ENCODE measurements at places on chromosomes 5 and 9.

GRCh38 chr9:107732781-107733522 lies 243.4 kb upstream of the KLF4 start:
- DNase-seq = no peak

DNA sequence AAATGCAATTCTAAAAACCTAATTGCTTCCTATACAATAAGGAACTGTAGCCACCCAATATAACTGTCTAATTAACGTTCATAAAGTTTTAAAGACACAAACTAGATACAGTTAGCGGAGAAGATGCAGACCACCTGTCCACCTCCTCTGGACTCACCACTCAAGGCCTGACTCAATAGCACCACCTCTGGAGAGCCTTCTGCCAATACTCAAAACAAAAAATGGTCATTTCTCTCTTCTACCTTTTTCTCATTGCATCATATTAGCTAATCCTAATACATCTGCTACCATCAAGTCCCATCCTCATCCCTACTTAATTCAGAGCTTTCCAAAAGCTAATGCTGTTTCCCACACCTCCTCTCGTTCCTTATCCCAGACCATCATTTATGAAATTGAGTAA lies 159.9 kb downstream of the MLLT3 start:
- no peak for DNase-seq

- DNase-seq = no peak
Observed at GRCh38 chr9:33309903-33310302, 19.6 kb downstream of the NFX1 start.

- DNase-seq = no peak
Observed at GRCh38 chr5:34916518-34916917, 1.0 kb downstream of the BRIX1 start.

- DNase-seq = no peak
Observed at GRCh38 chr5:129652349-129653056, 95.4 kb upstream of the MINAR2 start.

DNA sequence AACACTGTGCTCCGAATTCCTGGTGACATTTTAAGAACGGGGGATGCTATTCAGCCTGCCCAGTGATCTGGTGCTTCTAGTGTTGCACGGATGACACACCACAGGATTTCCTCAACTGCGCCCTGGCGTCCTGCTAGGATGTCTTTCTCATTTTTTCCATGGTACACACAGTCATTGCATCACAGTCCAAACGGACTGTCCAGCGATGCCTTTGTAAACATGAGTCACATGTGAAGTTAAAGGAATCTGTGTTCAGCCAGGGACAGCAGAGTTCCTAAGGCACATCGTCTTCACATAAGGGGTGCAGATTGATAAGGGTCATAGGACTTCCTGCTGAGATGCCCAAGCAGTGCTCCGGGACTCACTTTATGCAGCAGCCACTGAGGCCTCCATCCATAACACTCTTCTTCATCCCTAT lies 9.3 kb upstream of the PTPN3 start:
- DNase-seq = no peak

DNA sequence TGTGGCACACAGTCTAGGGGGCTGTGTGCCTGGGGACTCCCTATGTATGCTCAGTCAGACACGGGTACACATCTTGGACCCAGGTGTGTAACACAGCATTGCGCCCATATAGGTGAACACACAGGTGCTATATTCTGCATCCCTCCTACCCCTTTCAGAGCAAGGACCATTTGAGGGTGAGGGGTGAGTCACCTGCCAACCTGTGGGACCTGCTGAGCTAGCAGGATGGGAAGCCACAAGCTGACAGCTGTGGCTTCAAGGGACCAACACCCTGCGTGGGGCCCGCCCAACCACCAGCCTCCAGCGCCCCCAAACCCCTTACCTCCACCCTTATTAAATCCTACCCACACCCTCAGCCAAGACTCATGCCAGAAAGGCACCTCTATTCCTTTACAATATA lies 14.6 kb upstream of the AQP7 start:
- DNase-seq = no peak

DNA sequence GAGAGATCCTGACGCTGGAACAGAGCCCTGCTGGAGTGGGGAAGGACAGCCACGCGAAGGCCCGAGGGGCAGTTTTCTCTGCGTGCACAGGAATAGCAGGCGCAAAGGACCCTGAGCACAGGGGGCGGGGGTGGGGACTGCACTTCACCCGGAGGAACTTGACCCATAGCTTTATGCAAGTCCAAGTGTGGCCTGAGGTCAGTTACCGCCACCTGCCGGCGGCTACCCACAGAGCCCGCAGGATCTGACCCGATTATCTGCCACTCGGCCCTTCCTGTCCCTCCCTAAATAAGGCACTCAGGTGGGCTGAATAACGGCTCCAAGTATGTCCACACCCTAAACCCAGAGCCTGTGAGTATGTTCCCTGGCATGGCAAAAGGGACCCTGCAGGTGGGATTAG lies 65.4 kb upstream of the FCN1 start:
- DNase-seq = peak; percentile 28

DNA sequence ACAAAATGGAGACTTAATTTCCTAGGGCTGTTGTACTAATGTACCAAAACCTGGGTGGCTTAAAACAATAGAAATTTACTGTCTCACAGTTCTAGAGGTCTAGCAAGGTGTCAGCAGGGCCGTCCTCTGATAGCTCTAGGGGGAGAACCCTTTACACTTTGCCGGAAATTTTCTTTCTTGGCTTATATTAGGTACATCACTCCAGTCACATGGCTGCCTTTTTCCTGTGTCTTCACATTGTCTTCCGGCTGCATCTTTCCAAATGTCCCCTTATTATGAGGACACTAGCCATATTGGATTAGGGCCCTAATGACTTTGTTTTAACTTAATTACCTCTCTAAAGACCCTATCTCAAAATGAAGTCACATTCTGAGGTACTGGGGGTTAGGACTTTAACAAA lies 5.8 kb downstream of the UHRF2 start:
- no peak for DNase-seq

DNA sequence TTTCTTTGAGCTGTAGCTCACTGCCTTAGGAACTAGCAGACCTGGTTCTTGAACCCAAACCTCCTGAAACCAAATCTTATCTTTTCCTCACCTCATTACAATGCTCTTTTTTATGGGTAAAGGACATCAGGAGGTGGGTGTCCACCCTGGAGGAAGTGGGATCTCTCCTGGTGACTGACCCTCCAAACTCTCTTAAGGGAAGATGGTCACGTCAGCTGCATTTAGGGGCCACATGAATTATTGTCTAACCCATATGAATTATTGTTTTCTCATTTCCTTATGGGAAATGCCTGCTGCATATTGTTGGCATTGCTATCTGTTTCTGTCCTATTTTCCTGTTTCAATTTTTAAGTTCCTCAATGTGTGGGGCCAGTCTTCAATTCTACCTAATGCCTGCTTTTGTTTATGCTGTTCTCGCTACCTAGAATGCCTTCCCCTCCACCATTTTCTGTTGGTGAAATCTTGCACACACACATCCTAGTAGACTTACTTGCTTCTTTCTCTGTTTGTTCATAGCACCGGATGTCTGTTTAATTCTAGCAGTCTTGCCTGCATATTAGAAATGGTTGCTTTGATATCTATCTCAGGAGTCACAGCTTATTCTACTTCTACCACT lies 22.0 kb upstream of the SPINK1 start:
- DNase-seq = no peak

- no peak for DNase-seq
Observed at GRCh38 chr9:79371948-79372555, 199.7 kb upstream of the TLE4 start.

DNA sequence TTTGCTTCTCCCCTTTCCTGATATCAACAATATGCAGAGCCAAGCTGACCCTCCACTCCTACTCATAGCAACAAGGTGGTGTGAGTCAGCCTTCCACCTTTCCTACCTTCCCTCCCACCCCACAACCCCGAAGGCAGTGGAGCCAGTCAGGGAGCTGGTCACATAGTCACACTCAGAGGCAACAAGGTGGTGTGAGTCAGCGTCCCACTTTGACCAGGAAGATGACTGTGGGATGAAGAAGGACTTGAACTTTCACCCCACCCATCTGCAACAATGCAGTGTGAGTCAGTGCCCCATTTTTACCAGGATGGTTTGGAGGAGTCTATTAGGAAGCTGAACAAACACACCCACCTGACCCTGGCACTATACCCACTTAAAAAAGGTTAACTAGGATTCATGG lies 30.1 kb upstream of the ZNF782 start:
- no peak for DNase-seq

GRCh38 chr9:90365666-90366065 lies 277.0 kb downstream of the DIRAS2 start:
- no peak for DNase-seq

DNA sequence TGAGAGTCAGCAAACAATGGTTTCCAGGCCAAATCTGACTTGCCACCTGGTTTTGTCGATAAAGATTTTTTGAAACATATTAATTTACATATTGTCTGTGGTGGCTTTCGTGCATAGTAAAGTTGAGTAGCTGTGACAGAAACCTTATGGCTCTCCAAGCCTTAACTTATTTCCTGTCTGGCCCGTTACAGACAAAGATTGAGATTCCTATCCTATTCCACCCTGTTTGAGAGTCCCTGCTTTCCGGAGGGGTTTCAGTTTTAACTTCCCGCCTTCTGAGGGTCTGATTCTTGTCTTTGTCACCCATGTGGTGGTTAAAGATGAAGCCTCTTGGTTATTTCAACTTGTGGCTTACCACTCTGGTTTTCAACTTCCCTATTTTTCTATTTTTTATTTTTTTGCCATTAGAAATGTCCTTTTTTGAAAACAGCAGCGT lies 11.4 kb downstream of the OTULIN start:
- peak; percentile 76 for DNase-seq

DNA sequence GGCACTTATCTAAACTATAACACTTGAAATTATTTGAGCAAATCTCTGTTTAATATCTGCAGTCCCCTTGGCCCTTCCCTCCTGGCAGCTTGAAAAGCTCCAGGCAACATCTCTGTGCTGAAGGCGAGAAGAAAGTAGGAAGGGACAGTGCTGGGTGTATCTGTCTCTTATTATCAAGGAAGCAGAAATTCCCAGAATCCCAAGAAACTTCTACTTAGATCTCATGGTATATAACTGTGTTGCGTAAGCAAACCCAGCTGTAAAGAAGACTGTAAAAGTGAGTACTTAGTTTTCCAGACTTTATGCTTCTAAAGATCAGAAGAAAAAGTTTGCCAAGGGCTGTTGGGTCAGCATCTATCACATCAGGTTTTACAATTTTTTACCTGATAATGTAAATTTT lies 1869.8 kb downstream of the MAT2B start:
- no peak for DNase-seq

- no peak for DNase-seq
Observed at GRCh38 chr9:27202056-27202455, 93.0 kb downstream of the TEK start.

DNA sequence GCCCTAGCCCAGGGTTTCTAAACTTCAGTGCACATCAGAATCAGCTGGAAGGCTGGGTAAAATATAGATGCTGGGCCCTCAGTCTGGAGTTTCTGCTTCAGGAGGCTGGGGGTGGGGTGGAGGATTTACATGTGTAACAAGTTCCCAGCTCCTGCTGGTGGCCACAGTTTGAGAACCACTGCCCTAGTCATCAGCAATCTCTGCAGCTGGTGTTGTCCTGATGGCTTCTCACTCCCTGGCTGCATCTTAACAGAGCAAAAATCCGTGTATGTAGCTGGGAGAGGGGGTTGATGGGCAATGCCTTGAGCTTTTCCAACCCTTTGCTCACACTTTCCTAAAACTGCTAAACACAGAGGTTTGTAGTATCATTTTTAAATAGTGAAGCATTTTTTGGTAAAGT lies 186.0 kb upstream of the KLF9 start:
- DNase-seq = no peak

DNA sequence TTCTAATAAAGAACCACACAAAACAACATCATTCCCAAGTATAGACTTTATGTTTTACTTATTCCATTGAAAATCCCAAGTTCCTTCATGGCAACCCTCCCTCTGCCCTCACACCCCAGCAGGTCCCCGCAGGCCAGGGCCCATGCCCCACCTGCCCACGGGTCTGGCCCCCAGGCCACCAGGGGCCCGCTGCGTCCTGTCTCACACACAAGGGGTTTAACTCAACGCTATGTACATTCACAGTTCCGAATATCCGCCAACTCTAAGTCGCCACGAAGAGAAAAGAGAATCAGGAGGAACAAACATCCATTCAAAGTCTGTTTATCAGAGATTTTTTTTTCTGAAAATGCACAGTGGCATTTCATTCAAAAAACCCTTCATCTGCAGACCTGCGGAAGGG lies 16.2 kb upstream of the SLC6A3 start:
- DNase-seq = no peak

GRCh38 chr9:88628811-88629210 lies 93.8 kb downstream of the NXNL2 start:
- no peak for DNase-seq

- DNase-seq = peak; percentile 16
Observed at GRCh38 chr9:121707477-121708424, 56.3 kb downstream of the DAB2IP start.

DNA sequence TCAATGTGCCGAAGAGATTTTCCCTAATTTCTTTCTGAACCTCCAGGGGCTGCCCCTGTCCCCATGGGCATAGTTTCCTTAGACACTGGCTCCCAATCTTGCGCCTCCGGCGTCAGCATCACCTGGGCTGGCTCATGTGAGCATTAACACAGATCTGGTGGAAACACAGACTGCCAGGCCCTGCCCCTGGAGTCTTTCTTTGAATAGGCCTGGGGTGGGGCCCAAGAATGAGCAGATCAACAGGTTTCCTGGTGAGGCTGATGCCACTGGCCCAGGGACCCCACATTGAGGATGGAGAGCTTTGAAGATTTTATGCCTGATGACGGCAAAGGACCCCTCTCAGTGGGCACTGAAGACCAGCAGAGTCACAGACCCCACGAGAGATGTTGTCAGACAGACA lies 60.8 kb downstream of the ANKRD33B start:
- DNase-seq = no peak

GRCh38 chr5:90581956-90582355 lies 23.4 kb downstream of the ADGRV1 start:
- no peak for DNase-seq

DNA sequence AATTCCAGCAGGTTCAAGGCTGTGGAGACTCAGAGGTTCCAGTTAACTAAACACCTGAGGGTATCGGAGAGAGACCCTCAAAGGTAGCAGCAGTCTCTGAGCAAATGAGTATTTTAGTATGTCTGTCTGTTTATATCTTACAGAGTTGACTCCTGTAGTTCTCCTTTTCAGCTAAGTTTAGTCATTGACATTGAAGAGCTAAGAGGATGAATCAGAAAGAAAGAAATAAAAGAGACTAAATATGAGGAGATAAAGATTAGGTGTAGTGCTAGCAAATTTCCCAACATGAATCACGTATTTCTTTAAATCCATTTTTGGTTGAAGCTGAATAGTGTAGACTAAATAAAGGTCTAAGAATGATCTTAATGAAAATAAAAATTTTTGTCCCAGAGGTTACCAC lies 474.0 kb upstream of the RGMB start:
- DNase-seq = no peak

GRCh38 chr5:123814801-123815470 lies 303.0 kb downstream of the CSNK1G3 start:
- no peak for DNase-seq

- DNase-seq = no peak
Observed at GRCh38 chr5:3006961-3007551, 255.6 kb upstream of the IRX2 start.

DNA sequence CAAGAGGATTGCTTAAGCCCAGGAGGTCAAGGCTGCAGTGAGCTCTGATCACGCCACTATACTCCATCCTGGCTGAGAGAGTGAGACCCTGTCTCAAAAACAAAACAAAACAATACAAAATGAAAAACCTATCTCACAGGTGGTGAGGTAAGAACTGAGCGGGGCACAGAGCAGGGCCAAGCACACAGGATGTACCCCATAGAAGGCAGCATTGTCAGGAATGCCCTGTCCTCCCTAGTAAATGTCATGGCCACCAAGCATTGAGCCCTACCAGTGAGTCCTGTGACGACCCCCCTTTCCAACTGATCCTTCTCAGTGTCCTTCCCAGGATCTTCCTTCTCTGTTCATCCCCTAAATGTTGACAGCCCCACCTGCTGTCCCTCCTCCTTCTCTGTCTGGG lies 44.6 kb upstream of the ALDH1B1 start:
- DNase-seq = no peak

All from B cell (primary cell).